ENCODE measurements at places on chromosomes 12 and 14.

- DNase-seq, result peak; percentile 70
Observed at GRCh38 chr14:77707355-77707723, 484 bp downstream of the ALKBH1 start.

- no peak for DNase-seq
Observed at GRCh38 chr12:52807544-52808470, 6.1 kb downstream of the KRT4 start.

- DNase-seq, result no peak
Observed at GRCh38 chr14:75877292-75877691, 104.5 kb downstream of the TGFB3 start.

- no peak for DNase-seq
Observed at GRCh38 chr12:23771240-23771949, 178.1 kb downstream of the SOX5 start.

GRCh38 chr12:34397591-34398365 is 375.5 kb downstream of the ALG10 start:
- no peak for DNase-seq

DNA sequence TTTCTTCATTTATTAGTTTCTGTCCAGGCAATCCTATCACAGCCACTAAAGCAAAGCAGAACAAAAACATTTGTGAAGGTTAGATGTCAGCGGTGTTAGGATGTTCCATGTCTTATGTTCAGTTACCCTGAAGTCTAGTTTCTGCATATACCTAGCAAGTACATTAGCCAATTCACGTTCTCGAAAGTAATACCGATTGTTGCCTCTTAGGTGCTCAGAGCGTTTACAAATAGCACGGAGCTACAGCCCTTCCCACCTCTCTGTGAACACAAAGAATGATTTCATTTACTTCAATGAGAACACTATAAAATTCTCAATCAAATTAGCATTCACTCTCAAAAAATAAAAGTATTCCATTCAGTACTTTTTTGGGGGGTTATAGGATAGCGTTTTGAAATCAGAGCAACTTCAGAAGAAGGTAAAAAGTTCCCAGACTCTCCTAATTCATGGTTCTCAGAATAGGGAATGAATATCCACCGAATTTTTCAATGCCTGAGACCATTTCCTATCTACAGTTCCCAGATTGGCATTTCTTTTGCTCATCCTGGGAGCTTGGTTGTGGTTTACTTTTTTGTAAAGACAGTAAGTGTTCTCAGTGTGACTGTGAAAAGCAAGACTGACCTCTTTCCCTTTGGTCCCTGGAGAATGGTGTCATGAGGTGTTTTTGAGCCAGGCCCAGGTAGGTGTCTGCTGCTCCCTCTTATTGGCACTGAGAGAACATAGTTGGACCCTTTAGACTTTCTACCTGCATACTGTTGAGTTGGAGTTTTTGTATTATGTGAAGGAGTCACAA is 488.0 kb upstream of the RGS6 start:
- DNase-seq, result no peak

- no peak for DNase-seq
Observed at GRCh38 chr12:116194935-116195431, 82.5 kb downstream of the MED13L start.

- no peak for DNase-seq
Observed at GRCh38 chr12:5715021-5715420, 230.0 kb downstream of the ANO2 start.

- peak; percentile 54 for DNase-seq
Observed at GRCh38 chr14:86450085-86450484, 920.1 kb downstream of the FLRT2 start.

DNA sequence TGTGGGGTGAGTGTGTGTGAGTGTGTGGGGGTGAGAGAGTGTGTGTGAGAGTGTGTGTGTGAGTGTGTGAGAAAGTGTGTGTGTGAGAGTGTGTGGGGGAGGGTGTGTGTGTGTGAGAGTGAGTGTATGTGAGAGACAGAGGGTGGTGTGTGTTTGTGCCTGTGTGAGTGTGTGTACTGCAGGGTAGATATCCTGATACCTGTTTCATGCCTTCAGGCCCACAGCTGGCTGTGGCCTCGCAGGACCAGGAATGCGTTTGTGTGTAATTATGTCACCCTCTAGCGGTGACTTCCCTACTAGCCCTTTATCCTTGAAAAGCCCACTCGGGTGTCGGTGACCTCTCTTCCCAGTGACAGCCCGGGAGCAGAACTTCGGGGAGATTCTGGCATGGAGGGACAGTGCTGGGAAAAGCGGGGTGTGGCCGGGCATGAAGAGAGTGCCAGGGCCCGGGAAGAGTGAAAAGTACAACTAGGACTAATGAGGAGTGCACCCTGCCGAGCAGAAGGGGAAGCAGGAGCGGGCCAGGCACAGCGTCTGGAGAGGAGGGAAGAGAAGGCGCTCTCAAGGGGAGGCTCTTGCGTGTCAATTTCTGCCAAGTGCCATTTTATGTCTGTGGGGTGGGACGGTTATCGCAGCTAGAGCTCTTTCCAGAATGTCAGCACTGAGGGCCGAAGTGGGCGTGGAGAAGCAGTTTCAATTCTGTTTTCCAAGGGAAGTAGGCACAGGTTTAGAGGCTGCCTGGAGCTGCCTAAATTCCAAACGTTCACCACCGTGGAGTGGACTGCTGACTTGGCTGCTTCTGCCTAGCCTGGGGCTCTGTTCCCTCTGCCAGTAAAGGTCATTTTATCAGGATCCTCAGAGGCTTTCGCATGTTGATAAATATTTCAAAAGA is 11.0 kb upstream of the FBXL14 start:
- DNase-seq, result peak; percentile 80

DNA sequence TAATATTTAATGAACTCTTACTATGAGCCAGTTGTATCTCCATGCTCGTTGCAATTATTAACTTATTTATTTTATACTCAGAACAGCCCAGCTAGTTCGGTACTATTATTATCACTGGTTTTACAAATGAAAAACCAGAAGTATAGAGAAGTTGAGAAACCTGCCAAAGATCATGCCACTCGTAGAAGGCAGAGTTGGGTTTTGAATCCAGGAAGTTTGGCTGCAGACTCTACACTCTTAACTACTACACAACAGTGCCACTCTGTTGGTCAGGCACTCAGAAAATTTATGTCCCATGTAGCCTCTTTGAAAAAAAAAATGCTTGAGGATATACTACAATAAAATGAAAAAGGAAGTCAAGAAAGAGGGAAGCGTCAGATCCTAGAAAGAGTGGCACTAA is 71.5 kb upstream of the ARID2 start:
- DNase-seq, result no peak

DNA sequence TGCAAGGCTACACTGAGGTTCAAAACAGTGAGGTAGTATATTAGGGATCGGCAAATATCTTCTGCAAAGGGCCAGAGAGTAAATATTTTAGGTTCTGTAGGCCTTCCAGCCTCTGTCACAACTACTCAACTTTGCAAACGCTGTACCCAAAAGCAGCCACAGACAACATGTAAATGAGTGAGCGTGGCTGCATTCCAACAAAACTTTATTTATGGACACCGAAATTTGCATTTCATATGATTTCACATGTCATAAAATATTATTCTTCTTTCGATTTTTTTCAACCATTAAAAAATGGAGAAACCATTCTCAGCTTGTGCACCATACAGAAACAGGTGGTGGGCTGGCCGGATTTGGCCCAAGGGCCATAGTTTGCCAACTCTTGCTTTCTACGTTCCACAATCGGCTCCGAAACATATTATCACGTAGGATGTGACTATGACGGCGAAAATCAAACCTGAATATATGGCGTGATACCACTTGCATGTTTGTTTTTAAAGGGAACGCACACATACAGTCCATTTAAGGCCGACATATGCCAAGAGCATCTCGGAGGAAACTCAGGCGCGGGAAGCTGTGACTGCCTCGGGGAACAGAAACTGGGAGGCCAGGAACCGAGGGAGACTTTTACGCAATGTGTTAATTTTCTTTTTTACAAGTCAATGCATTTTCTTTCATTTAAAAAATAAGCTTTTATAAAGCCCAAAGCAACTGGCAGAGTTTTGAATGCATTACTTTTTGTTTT is 7.1 kb downstream of the NCOR2 start:
- no peak for DNase-seq

DNA sequence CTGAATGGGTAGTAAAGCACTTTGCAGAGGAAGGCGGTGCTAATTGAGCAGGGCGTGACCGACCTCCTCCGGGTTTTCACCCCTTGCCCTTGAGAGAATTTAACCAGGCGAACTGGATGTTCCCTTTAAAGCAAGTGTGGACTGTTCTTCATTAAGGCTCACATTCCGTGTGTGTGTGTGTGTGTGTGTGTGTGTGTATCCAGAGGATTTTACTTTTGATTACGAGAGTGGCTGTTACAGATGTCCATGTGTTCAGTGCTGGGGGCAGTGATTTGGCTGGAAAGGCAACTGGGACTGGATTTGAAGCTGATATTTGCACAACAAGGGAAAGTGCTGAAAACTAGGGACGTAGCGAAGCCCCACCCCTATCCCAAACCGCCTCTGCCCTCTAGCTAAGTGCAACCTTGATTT is 2.2 kb downstream of the TMEM132C start:
- no peak for DNase-seq

Measured in NCI-H1694 treated with DMSO at 0.1 percent for 48 hours (cell line).